ENCODE measurements at places on chromosomes 16 and 17.
A peak's percentile ranks its signal among the peaks of the same experiment; 100 is the strongest.

DNA sequence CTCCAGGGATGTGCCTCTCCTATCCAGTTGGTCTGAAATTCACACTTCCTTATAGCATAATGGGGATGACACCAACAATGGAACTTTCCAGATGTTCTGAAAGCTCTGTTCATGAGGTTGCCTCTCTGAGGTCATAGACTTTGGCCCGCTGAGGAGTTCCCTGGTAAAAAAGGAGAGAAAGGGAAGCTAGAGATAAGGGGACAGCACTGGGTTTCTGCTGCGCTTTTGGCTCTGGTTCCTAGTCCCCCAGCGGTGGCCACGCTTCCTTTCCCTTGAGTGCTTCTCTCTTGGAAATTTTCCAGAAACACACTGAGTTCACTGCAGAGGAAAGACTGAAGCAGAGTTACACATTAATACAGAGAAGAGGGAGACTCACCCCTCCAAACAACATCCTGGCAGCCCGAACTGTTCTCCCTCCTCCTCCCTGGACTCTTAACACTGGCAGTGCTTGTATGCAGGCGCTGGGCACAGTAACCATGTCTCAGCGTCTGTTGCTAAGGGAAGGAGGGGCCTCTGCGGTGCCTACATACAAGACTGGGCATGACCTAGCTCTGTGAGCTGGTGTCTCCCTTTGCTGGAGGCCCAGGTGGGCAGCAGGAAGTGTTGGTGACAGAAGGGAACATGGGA lies at the start of gene DNAH3:
Gene DNAH3, minus strand, starts transcription at position 472 of the 627 bp plus-strand sequence. CDS start 527 bp downstream, outside the sequence.
- no peaks in the 10 kb centered on the region for H3K4me1 ChIP-seq
- no peak for DNase-seq
- no peak within 1 kb of the TSS for H3K27ac ChIP-seq
- H3K27me3 ChIP-seq = peaks cover 5% of the 10 kb centered on the region
- no peaks in the 10 kb centered on the region for H3K36me3 ChIP-seq

- no peaks in the 10 kb centered on the region for H3K4me1 ChIP-seq
- H3K4me3 ChIP-seq = no peak overlapping the region
- no peak overlapping the region for H3K27ac ChIP-seq
- DNase-seq = no peak
- H3K27me3 ChIP-seq = no peaks in the 10 kb centered on the region
These were observed 25.6 kb downstream of the RNF135 start for GRCh38 chr17:30996486-30996885.

- DNase-seq = no peak
- no peaks in the 10 kb centered on the region for H3K36me3 ChIP-seq
- peak overlapping the region; percentile 95 for H3K4me3 ChIP-seq
- no peaks in the 10 kb centered on the region for H3K27me3 ChIP-seq
- peaks cover 12% of the 10 kb centered on the region for H3K4me1 ChIP-seq
These were observed 486 bp downstream of the ZNF785 start for GRCh38 chr16:30585022-30585399.

GRCh38 chr17:61511480-61512182 lies 59.4 kb downstream of the TBX4 start:
- no peak for DNase-seq
- no peaks in the 10 kb centered on the region for H3K4me1 ChIP-seq
- H3K4me3 ChIP-seq = no peak overlapping the region
- no peak overlapping the region for H3K27ac ChIP-seq

DNA sequence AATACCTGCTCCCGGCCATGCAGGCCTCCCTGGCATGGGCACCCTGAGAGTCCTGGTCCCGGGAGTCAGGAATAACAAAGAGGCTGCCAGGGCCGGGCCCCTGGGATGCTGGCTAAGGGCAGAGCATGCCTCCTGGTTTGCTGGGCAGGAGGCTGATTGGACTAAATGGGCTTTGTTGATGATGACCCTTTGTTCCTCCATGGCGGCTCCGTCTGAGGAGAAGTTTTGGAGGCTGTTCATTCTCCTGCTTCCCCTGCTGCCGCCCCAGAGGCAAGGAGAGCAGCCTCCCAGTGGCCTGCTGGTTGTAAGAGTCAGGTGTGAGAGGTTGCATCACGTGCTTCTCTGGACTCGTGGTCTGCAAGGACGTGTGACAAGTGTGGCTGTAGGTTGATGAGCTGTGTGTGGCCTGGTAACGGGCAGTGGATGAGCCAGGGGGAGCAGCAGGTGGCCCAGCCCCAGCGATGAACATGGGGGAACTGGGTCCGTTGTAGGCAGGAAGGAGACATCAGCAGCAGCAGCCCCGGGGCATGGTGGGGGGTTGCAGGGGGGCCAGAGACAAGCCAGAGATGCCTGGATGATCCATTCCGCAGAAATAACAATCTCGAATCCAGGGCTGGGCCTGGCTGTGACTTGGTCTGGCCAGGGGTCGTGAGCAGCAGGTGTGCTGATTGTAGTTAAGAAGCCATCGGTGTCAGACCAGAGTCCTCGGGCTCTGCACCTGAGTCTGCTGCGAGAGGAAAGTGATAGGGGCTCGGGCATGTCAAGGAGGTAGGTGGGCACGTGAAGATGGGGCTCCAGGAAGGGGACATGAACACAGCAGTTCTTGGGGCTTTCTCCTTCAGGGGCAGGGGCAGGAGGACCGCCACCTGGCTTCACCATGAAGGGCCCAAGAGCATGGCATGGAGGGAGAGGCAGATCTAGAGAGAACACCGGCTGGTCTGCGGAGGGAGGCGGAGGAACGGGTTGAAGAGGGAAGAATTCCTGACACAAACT lies 101.4 kb downstream of the TNFRSF13B start:
- DNase-seq = no peak
- no peak overlapping the region for H3K4me3 ChIP-seq
- H3K36me3 ChIP-seq = no peaks in the 10 kb centered on the region
- H3K27ac ChIP-seq = no peak overlapping the region

DNA sequence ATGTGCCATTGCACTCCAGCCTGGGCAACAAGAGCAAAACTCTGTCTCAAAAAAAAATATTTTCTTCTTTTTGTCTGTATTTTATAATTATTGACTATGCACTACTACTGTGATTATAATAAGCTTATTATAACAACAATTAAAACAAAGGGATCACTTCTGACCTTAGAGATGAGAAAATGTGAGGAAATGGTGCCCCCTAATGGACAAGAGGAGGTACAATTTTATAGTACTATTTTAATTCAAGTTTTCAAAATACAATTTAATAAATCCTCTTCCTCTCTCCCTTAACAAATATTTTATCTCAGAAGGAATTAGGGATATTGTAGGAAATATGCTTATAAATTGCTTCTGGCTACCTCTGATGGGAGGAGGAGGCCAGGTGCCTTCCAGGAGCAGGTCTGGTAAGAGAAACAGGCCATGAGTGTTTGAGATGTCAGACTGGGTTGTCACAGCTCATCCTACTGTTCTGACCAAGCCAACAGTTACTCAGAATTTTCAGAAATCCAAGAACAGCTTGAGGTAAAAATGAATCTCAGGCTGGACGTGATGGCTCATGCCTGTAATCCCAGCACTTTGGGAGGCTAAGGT lies 14.0 kb downstream of the VPS53 start:
- no peak overlapping the region for H3K4me3 ChIP-seq
- peaks cover 15% of the 10 kb centered on the region for H3K36me3 ChIP-seq
- no peaks in the 10 kb centered on the region for H3K27me3 ChIP-seq
- no peak for DNase-seq
- no peaks in the 10 kb centered on the region for H3K4me1 ChIP-seq
- no peak overlapping the region for H3K27ac ChIP-seq

GRCh38 chr16:85914423-85914794 lies 15.4 kb downstream of the IRF8 start:
- no peaks in the 10 kb centered on the region for H3K4me1 ChIP-seq
- H3K36me3 ChIP-seq = no peaks in the 10 kb centered on the region
- no peak overlapping the region for H3K27ac ChIP-seq
- no peak for DNase-seq
- H3K27me3 ChIP-seq = no peaks in the 10 kb centered on the region

All from CD8-positive, alpha-beta memory T cell (primary cell).